Pulmonary artery endothelial cell (primary cell): ENCODE measurements at places on chromosomes 5 and 9.
A peak's percentile ranks its signal among the peaks of the same experiment; 100 is the strongest.

DNA sequence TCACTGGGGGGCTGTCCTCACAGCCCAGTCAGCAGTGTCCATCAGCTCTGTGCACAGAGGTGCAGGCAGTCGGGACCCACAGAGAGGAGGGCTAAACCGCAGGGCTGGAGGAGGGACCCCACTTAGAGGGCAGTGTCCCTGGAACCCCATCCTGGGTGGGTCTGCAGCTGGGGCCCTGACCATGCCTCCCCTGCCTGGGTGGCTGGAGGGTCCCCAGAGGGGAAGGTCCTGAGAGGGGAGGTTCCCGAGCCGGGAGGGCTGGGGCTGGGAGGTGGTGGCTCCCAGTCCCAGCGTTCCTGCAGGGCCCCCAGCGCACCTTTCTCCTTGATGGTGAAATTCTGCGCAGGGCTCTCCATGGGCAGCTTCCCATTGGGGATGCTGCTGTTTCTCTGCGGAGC is 32.7 kb downstream of the EXOC3 start:
- no peak for DNase-seq

- DNase-seq, result no peak
Measured at GRCh38 chr5:170403675-170404074, 14.5 kb upstream of the KCNMB1 start.

DNA sequence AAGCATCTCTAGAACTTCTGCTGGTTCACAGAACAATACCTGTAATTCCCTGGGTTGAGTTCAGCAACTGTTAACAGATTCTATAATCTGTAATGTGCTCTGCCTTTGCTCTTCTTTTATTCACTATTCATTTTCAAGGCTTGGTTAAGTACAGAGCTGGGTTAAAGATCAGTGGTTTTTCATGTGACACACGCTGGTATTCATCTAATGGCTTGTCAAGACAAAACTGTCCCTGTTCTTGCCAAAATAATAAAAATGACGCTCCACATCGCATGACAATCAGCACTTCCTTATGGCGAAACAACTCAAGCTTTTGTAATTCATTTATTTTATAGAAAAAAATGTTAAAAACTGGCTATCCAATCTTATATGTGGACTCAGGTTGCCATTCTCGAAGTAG is 137.9 kb downstream of the BNC2 start:
- no peak for DNase-seq

DNA sequence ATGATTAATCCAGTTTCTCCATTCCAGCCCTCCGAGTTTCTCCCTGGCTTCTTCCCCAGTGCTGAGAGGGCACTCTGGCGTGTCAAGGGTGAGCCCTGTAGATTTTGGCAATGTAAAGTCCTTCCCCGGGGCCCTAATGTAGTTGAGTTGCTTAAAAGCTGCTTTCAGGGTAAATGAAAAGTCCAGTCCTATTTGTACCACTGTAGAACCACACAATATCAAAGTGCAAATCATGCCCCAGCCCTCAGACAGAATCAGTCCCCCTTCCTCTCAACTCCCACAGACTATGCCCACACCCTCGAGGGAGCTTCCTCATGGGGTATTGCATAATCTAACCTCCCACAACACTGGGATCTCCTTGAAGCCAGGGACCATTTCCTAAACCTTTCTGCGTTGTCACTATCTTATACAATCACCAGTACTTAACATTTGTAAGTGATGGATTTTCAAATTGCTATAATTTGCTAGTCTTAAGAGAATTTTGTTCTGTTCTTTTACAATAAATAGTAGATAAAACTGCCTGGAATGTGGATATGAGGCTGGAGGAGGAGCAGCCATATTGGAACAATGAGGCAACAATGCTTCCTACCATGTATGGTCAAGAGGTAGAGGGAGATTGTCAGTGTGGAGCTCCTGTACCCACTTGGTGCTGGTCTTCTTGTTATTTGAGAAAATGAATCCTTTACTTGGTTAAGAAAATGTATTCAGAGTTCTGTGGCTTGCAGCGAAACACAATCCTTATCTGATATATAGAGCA is 34.4 kb downstream of the ZNF366 start:
- no peak for DNase-seq

GRCh38 chr9:127185931-127186781 is 63.7 kb upstream of the ANGPTL2 start:
- peak; percentile 17 for DNase-seq

- no peak for DNase-seq
Measured at GRCh38 chr5:60014331-60014730, 120.8 kb upstream of the PDE4D start.

DNA sequence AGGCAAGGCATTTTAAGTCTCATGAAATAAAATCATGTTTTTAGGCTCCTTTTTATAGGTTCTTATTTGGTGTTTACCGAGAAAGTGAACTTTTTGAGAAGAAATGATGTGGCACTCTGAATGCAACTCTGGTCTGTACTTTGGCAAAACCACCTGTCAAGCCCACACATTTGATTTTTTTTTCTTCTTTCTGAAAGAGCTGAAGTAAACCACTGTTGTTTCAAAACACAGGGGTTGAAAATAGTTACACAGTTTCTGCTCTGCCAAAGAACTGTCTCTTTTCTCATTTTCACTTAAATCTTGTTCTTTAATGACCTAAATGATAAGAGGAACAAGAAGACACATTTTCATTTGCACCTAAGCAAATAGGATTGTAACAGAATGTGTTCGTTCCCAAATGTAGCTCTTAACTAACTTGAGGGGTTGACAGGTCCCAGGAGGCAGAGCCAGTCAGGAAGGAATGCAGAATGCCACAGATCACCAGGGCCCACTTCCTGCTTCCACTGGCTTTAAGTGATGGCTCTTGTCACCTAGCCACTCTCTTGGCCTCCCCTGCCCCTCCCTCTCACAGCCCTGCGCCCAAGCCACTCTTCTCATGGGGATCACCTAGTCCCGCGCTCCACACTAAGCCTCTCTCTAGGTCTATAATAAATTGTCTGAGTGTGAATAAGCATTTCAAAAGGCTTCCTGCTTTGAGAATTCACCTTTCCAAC is 47.3 kb downstream of the MED27 start:
- no peak for DNase-seq

DNA sequence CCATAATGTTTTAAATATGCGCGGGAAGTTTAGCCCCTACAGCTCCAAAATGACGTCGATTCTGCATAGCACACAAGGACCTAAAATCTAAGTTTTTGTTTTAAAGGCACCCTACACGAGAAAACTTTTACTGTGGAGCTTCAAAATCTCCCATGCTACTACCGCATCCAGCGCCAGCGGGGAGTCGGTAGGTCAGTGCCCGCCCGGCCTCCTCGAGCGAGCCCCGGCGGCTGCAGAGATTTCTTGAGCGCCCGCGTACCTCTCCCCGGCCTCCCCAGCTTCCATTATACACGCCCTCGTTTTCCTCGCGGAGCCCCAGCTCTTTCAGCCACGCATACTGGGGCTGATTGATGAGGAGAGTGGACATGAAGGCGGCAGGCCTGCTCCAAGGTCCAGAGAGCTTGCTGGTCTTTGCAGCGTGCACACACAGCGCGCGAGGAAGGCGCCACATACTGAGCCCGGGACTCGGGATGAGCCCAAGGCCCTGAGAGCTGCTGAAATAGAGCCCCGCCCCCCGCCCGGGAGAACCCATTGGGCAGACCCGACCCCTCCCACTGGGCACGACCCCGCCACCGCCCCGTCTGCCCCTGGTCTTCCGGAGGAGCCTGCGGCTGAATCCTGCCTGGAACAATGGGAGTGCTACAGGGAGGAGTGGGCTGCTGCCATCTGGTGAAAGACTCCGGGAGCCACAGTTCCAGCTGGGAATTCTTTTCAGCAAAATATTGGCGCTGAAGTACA is at the start of gene ALDH7A1:
Gene ALDH7A1 (minus strand): TSS at position 472 of the 738 bp plus-strand sequence. CDS start 21 bp downstream, at position 451.
- DNase-seq, result peak; percentile 90

GRCh38 chr9:16806674-16807073 is 63.8 kb downstream of the BNC2 start:
- no peak for DNase-seq

DNA sequence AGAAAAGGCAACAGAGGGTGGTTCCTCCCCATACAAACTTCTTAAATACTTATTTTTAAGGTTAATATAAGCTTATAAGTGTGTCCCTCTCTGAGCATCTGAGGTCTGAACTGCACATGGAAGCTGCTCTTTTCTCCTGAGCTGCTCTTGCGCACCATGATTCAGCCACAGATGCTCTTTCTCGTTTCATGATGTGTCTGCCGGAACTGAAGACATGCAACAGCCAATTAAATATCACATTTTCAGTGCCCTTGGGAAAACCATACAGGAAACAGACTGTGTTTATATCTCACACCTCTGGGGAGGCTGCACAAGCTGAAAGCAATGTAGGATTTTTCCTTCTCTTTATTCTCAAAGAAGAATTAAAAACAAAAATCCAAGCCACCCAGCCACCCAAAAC is 96.8 kb upstream of the NREP start:
- DNase-seq, result no peak

DNA sequence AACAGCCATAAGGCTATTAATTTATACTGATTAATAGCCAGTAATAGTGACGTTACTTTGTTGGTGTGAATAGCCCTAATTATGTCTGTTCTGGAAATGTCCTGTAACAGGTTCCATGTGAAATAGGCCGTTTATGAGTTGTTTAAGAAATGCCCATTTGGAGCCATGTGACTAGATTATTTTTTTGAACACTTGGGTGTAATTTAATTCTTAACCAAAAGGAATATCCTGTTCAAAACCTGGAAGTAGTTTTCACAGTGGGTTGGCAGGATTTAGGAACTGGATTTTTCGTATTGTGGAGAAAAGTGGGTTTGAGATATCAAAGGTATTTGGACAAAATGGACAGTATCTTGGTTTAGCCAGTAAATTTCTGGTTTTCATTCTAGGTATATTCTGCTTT is 1.3 kb downstream of the TENT2 start:
- no peak for DNase-seq

- peak; percentile 52 for DNase-seq
Measured at GRCh38 chr5:90134892-90135291, 274.7 kb downstream of the CETN3 start.

DNA sequence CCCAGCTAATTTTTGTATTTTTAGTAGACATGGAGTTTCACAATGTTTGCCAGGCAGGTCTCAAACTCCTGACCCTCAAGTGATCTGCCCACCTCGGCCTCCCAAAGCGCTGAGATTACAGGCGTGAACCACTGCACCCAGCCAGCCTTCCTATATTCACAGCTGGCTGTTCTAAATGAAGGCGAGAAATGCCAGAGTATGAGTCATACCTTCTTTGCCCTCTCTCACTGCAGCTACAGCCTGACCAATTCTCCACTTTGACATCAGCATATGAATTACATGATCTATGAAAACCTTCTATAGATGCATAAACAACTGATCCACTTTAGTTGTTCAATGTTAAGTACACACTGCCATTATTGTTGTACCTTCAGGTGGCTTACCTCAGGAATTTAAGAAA is 14.5 kb downstream of the APTX start:
- no peak for DNase-seq

DNA sequence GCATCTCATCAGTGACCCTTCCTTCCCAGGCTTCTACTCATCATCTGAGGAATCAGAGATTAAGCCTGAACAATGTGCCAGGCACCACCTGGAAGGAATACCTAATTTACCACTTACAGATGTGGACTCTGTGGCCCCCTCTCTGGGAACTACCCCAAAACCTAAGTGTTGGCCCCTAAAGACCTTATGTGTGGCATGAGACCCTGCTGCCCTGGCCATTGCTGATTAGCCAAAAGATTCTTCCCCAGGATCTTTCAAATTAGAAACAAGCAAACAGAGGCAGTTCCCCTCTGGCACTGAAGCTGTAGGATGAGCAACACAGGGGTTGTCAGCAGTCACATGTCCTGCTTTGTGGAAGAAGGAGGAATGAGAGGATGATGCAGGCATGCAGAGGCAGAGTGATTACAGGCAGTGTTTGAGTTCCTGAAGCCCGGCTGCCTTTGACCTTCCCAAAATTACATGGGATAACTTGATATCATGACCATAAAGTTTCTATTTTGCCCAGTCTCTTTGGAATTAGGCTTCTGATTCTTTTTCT is 10.6 kb downstream of the SPINK4 start:
- no peak for DNase-seq

GRCh38 chr9:94911211-94911610 is 184.7 kb downstream of the AOPEP start:
- DNase-seq, result no peak

DNA sequence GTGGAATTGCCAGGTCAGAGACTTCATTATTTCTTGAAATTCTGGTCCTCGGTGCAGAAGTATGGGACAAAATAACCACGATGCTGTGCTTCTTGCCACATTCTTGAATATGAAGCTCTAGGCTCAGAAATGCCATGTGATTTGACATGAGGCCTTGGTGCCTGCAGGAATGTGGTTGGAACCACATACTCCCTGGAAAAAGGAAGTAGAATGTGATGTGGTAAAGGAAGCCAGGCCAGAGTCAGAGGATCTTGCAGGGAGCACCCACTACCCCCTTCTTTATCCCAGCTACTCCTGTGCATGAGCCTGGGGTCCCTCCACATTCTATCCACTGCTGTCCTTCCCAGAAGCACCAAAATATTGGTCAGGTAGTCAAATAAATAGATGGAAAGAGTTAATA is 80.9 kb downstream of the FOXD1 start:
- DNase-seq, result no peak

GRCh38 chr5:50550267-50550666 is 109.2 kb upstream of the EMB start:
- no peak for DNase-seq

- no peak for DNase-seq
Measured at GRCh38 chr9:129395633-129396364, 217.7 kb upstream of the IER5L start.

GRCh38 chr9:137975527-137975913 is 97.9 kb downstream of the CACNA1B start:
- no peak for DNase-seq

GRCh38 chr5:165138236-165138635 is 1632.8 kb downstream of the MAT2B start:
- DNase-seq, result no peak

DNA sequence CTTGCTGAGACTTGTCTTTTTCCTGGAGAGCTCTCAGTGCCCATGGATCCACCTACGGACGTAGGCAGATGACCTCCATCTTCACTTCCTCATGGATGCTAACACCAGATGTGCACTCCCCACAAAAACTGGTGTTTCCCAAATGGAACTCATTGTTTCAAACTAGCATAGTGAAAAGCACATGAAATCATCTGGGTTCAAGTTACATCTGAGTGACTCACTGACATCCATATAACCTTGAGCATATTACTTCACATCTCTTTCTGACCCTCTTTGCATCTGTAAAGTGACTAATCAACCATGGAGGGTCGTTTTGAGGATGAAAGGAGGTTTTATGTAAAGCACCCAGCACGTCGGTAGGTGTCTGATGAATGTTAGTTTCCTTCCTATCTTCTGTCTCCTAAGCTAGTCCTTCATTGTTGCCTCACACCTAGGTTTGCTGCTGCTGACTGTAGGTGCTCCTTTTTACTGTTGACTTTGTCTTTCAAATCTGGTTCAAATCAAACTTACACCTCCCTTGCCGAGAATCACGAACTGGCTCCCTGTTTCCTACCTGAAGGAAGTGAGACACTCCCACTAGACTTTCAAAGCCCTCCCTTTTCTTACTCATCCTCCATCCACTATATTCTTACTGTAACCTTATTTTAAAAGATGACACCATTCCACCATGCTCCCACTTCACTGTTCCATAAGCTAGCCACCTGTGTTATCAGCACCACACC is 10.3 kb downstream of the OCLN start:
- no peak for DNase-seq

GRCh38 chr9:97923529-97924108 is 1.3 kb upstream of the TRMO start:
- DNase-seq, result peak; percentile 41

- DNase-seq, result no peak
Measured at GRCh38 chr9:91200692-91201336, 160.9 kb downstream of the AUH start.

- no peak for DNase-seq
Measured at GRCh38 chr9:98047002-98047401, 9.5 kb upstream of the NANS start.
